Panc1 (cell line): ENCODE measurements at places on chromosomes 1 and 21.
A peak's percentile ranks its signal among the peaks of the same experiment; 100 is the strongest.

DNA sequence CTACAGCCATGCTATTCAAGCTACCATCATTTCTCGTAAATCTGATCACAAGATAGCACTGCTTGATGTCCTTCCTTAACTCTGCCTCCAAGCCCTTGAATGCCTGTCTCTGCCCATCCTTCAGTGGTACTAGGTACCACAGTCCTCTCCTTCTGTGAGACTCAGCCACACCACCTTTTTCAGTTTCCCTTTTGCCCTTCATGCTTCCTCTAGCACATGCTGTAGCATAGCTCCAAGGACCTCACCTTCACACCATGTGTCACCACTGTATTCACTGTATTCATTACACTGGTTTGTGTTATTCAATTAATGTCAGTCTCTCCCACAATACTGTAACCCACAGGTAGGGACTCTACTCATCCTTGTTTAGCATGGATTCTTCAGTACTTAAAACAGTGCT is 8.0 kb upstream of the TP53BP2 start:
- no peak for DNase-seq

- no peak for DNase-seq
Observed at GRCh38 chr1:205049479-205049878, 6.5 kb downstream of the CNTN2 start.

- no peak for DNase-seq
Observed at GRCh38 chr21:37927711-37928110, 11.5 kb upstream of the KCNJ6 start.

- no peak for DNase-seq
Observed at GRCh38 chr1:25541425-25541824, 2.0 kb upstream of the LDLRAP1 start.

- no peak for DNase-seq
Observed at GRCh38 chr21:17270229-17270628, 242.6 kb upstream of the CXADR start.

DNA sequence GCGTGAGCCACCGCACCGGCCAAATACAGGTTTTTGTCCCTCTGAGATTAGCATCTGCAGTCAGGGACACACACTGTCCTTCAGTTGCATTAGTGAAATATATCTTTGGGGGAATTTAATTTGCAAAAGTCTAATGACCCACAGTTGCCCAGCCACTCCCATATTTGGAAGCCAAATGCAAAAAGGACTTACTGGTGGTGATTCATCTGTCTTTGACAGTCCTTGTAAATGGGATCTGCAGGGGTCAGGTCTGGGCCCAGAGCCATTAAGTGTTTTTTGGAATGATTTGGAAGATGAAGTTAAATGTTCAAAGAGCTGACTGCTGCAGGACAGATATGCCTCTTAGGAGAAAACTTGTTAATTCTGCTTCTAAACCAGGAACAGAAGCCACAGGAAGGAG is 44.6 kb upstream of the DNASE2B start:
- DNase-seq = no peak

DNA sequence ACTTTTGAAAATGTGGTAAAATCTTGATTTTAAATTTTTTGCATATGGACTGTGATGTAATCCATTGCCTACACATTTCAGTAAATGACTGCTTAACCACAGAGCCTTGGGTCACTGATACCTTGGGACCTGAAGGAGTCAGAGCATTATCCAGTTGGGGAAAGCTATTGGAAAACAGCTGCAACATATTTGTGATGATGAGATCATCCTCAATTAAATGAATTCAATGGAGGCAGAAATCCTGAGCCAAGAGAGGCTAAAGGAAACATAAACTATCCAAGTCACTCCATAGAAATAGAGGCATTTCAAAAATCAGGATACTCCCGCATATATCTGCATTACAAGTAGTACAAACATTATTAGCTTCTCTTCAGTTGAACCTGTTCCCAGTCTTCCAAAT is 99.8 kb upstream of the PRMT6 start:
- no peak for DNase-seq

DNA sequence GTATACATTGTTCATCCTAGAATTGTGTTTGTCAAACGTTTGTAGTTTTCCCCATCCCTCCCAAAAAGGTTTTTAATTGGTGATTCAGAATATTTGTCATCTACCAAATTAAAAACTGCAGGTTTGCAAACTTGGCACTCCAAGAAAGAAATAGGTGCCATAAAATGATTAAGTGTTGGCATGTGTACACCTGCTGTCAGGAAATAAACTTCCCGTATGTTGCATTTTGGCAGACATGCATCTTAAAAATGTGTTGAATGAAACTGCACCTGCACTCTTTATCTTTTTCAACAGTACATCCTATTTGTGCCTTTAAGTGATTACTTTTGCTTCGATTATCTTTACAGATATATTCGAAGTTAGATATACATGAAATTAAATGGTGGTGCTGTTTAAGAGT is 7.3 kb downstream of the B3GALT2 start:
- no peak for DNase-seq

GRCh38 chr1:180255536-180256340 is 25.7 kb downstream of the LHX4 start:
- no peak for DNase-seq

DNA sequence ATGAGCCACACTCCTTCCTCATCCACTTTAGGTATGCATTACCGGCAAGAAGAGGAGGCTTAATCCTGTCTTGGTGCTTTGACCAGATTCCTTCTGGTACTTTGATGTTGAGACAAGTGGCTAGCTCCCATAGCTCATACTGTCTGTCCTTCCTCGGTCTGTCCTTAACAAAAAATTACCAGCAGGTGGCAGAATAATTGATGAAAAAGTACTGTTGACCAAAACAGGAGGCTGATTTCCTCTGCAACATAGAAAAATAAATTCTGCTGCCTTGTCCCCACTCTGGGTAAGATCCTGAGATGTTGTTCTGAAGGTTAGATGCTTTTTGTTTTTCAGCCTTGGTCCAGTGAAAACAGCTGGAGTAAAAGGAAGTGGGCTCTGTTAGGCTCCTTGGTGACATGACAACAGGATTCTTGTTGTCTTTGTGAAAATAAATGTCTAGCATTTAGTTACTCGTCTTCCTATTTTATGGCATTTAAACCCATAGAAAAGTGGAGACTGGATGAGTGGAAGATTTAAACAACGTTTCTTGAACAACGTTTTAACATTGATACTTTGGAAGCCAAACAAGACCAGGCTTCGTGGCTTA is 11.2 kb upstream of the HJV start:
- DNase-seq = peak; percentile 46

DNA sequence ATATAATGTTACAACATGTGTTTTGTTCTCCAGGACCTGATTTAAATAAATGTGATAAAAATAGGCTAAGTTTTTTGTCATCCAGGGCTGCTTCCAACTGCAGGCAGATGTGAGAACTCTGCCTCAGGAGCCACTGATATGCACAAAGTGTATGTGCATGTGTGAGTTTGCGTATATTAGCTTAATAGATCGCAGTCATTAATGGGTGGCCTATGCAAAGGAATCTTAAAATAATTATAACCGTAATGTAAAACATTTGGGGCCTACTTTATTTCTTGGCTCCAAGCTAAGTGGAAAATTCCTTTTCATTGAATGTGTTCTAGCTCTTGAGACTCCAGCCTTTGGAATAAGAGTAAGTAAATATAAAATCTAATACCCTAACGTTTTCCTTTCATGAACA is 16.8 kb downstream of the DHX9 start:
- DNase-seq = no peak

DNA sequence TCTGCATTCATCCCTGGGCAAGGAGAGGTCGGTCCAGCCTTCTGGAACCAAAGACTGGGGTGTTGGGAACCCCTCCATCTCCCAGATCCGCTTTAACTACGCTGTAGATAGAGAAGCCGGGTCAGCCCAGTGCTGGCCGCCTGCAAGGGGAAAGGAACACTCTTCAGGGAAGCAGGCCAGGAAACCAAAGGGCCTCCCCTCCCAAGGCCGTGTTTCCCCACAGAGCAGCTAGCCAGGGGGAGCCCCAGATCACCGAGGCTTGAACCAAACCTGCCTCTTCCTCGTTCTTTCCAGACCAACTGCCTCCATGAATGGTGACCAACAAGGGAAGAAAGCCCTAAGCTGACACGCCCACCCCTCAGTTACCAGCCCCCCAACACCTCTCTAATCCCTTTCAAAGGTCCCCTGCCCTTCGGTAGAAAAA is 1.2 kb upstream of the CHD5 start:
- DNase-seq = no peak

DNA sequence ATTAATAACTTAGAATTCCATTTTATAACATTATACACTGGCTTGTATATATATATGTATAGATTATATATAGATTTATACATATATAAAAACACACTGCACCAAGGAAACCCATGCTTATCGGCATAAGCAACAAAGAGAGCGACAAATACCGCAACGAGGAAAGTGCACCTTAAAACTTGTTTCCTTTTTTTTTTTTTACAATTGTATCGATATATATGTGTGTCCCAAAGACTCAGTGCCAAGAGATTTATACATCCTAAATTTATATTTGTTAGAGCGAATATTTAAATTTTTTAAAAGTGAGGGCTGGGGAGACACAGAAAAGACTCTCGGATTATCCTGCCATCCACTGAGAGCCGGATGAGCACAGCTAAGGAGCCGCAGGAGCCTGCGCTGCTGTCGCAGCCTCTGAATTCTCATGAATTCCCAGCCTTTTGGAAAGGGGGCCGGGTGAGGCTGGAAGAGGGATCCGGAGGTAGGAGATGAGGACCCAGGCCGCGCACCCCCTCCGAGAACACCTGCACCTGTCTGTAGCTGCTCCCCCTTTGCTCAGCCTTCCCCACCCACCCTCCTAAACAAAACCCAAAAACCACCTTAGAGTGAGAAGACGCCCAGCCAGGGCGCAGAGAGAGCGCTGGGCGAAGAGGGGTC is 5.2 kb downstream of the DMRTA2 start:
- DNase-seq = no peak

- no peak for DNase-seq
Observed at GRCh38 chr1:192066202-192066601, 92.1 kb upstream of the RGS18 start.

- no peak for DNase-seq
Observed at GRCh38 chr1:114328361-114328904, 174.8 kb upstream of the SYT6 start.
